ENCODE measurements at places on chromosomes 5 and 9.

DNA sequence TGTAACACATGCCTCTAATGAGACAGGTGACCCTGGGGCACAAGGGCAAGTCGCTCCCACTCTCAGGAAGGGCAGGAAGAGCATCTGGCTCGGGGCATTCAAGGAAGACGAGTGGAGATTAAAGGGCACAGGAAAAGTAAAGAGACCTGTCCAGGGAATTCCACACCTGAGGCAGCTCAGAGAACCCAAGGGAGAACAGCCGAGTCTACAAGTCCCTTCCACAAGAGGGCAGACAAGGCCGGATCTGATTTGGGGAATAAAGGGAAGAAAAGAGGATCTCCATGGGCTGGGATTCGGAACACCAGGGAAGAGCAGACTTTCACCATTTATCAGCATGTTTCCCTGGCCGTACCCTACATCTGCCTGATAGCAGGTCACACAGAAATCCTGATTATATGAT, 28.1 kb downstream of the GPX3 start:
- no peak for DNase-seq

DNA sequence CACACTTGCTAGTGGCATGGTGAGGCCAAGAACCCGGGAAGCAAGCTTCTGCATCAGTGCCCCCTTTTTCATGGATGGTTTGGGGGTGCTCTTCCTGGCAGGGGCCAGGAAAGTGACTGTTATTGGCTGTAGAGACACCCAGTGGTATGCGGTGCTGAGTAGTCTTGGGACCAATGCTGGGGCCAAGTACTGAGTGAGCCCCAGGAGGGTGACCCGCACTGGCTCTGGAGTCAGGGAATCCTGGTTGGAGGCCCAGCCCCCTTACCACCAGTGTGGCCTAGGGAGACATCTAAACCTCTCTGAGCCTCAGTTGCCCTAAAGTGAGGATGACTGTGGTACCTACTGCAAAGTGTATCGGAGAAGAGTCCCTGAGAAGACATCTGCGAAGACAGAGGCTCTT, 41.2 kb upstream of the SYNPO start:
- DNase-seq = no peak

DNA sequence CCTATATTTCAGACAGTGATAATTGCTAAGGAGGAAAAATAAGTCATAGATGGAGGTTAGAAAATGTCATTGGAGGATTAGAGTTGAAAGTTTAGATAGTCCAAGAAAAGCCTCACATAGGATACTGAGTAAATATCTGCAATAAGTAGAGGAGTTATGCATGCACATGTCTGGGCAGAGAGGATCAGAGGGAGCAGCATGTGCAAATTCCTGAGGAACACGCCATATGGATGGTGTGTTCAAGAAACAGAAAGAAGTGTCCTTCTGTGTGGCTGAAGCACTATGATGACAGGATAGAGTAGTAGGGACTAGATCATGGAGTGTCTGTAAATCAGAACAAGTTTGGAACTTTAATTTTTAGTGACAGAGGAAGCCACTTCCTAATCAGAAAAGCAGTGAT, 52.2 kb downstream of the SGCD start:
- no peak for DNase-seq

DNA sequence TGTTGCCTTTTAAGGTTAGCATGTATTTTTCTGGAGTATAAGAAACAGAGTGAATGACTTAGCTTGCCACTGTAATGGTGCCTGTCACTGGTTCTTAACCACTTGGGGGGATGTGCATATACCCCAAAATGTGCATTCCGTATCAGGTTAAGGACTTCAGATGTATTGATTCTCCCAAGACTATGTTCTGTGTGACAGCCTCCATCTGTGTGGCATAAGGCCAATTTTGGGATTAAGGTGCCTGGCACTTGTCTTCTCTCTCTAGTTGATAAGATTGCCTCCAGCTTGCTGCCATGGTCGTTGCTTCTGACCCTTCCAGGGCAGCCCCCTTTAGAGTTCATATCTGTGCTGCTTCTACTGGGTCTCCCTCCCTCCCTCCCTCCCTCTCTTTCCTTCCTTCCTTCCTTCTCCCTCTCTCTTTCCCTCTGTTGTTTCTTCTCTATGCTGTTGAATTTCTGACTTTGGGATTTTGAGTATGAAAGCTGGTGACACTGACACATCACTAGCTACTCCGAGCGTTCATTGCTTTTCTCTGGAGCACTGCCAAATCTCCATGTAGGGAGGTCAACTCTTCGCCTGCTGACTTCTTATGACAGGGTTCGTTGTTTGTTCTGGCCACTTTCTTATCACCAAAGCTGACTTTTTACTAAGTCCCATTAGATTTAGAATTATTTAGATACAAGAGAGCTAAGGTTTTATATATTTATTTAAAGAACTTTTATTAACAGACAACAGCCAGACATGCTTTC, 31.0 kb downstream of the TNFAIP8 start:
- DNase-seq = no peak

- DNase-seq = no peak
Observed at GRCh38 chr5:137730336-137730735, 5.6 kb downstream of the KLHL3 start.
